Esophagus squamous epithelium (tissue), 5 donors: ENCODE measurements at places on chromosomes 1 and 21.

DNA sequence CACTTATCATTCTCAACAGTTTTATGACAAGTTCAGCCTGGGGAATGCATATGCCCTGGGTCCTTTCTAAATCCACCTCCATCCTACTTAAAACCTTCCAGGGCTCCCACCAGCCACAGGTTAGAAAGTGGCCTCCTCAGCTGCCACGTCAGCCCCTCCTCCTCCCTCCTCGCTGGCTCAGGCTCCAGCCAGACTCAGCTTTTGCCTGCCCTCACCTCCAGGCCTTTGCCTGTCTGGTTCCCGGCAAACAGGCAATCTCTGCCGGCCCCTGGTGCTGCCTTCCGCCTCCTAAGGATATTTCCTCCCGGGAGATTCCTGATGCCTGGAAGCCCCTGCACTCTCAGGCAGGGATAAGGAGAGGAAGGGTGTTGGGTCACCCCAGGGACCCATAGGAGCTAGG, 9.5 kb downstream of the RHBG start:
- no peak for DNase-seq

DNA sequence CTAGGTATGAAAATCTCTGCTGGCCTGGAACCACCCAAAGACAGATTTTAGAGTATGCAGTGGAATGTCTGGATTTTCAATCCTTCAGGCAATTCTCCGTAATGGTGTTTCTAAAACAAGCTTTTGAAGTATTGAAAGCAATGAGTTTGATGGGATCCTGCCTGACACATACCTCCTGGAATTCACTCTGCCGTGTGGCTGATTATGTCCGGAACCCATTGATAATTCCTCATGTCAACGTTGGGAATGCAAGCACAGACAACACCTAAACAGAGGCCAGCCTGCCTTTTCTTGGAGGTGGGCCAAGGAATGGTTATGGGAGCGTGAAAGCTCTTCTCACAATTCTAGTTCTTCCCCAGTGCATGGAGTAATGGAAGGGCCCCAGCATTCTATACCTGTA, 168.9 kb upstream of the HMCN1 start:
- no peak for DNase-seq

DNA sequence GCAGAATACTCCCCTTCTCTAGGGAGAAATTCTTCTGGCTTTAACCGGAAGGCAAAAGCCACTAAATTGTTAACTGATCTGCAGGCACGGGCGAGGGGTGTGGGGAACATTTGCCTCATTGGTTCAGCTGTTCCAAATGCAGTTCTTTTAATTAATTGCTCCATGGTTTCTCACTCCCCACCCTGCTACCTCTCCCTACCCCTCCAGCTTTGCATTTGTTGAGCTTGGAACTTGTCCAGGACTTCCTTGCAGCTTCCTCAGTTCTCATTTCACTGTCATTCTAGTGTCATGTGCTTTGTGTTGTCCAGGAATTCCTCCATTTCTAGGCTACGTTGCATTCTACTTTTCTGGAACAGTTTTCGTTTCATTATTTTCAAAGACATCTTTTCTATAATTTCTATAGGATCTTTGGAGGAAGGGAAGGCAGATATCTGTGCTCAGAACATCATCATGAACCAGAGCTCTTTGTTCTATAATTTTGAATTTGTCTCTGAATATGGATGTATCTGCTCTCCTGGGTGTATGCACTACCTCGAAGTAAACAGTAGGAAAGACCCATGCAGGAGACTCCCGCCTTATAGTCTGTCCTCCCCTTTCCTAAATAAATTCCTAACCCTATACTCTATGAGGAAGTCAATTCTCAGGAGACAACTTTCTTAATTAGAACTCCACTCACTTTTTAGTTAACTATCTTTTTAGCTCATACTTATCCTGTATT, 132.4 kb upstream of the LMO4 start:
- DNase-seq: no peak

DNA sequence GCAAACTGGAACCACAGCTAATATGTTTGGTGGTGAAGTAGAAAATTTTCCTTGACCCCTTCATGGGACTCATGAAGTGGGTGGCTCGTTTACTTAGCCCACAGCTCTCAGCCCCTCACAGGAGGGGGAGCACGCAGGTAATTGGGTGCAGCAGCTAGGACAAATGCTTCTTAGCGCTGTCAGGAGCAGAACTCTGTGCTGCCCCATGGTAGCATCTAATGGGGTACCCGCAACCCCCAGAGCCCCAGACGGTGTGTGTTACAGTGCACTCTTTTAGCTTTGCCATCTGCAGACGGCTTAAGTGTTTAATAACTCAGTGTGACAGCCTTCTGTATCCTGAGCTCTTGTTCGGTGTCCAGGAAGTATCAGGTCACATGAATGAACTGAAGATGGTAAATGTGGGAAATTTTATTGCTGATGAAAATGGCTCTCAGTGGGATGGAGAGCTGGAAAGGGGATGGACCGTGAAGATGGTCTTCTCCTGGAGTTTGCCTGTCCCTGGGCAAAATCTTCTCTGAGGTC, 189.6 kb upstream of the ZRANB2 start:
- DNase-seq: no peak

DNA sequence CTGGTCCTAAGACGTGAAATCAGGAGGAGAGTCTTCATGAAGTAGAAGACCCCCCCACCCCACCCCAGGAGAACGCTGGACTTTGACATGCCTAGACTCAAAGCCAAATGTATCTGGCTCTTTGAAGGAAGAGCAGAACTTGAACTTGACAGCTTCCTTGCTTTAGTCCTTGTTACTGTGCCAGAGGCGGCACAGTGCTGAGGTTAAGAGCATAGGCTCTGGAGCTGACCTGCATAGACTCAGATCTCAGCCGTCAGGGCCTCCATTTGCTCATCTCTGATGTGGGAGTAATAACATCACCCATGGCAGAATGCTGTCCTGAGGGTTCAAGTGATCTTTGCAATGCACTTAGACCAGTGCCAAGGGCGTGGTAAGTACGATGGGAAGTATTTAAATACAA, 39.0 kb downstream of the COL6A1 start:
- DNase-seq: no peak

DNA sequence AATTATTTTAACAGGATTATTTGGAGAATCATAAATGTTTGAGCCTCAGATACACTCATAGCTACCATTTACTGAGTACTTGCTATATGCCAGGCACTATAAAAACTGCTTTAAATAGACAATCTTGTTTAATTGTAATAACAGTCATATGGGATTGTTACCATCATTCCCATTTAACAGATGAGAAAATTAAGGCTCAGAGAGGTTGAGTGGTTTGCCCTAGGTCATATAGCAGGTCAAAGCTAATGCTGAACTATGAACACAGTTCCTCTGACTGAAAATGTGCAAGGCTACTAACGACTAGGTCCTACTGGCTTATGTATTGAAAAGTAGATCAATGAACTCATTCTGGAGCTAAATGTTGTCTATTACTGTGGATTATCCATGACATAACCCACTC, 63.4 kb downstream of the DDR2 start:
- DNase-seq: no peak

DNA sequence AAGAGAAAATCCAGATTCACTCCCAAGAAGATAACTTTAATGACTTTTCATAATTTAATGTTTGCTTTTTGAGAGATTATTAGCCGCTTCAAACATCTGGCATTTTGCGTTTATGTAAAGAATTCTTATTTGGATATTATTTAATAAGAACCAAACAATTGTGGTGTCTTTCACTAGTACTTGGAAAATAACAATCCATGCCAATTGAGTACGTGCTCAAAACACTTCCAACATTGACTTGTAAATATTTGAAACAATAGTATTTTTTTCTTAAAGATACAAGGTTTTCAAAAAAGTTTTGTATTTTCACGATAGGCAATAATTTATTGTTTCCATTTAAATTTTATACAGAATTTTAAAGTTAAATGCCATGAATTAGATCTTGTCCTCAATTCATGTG, 498.7 kb downstream of the AMY1C start:
- no peak for DNase-seq

GRCh38 chr1:234260578-234260977, 112.7 kb upstream of the COA6 start:
- no peak for DNase-seq

DNA sequence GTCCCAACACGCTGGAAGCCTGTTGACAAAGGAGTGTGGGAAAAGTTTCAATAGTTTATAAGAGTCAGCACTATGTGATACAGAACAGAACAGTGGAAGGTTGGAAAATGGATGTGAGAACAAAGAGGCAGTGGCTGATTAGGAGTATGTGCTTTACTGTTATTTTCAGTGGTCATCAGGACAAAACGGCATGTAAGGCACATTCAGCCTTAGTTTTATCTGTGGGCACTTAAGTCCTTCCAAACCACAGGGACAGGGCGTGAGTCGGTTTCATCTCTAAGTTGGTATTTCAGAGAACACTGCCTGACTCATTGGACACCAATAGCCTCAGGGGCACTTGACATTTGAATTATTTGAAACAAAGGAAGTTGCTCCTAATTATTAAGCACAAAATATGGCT, 306.9 kb downstream of the ASTN1 start:
- no peak for DNase-seq

- DNase-seq: no peak
Measured at GRCh38 chr1:192564099-192564498, 11.5 kb upstream of the RGS1 start.

GRCh38 chr1:82893712-82894470, 1093.2 kb downstream of the ADGRL2 start:
- DNase-seq: no peak

DNA sequence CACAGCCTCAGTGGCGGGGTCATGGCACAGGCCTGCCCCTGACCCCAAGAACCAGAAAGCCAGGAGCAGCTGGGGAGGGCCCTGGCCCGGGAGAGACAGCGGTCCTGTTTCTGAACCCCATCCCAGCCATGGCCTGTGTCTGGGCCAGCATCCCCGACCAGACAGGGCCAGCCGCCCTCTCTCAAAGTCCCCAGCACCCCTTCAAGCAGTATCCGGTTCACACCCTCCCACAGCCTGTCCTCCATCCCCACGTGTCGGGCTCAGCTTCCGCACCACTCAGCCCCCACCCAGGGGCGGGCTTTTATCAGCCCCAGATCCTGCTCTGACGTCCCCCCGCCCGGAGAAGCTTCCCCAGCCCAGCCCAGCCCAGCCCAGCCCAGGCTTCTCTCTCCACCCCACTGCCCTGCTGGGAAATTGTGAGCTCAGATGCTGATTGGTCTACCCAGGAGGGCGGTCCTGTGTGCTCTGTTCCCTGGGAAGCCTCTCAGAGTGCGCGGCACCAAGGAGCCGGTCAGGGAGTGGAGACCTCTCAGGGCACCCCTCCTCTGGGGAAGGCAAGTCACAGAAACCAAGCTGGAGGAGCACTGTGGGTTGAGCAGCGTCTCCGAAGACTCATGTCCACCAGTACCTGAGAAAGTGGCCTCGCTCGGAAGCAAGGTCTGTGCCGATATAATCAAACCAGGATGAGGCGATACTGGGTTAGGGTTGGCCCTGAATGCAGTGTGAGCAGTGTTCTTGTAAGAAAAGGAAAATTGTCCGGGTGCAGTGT, 4.7 kb upstream of the FAAP20 start:
- DNase-seq: no peak

DNA sequence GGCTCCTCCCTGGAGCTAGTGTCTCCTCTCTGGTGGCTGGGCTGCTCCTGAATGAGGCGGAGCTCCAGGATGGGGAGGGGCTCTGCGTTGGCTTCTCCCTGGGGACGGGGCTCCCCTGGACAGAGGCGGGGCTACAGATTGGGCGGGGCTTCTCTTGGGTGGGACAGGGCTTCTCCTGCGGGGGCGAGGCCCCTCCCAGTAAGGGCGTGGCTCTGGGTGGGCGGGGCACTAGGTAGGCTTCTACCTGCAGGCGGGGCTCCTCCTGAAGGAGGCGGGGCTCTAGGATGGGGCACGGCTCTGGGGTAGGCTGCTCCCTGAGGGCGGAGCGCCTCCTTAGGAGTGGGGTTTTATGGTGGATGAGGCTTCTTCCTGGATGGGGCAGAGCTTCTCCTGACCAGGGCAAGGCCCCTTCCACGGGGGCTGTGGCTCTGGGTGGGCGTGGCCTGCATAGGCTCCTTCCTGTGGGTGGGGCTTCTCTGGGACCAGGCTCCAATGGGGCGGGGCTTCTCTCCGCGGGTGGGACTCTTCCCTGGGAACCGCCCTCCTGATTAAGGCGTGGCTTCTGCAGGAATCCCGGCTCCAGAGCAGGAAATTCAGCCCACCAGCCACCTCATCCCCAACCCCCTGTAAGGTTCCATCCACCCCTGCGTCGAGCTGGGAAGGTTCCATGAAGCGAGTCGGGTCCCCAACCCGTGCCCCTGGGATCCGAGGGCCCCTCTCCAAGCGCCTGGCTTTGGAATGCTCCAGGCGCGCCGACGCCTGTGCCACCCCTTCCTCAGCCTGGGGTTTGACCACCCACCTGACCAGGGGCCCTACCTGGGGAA, 22.7 kb upstream of the ARF1 start:
- no peak for DNase-seq

DNA sequence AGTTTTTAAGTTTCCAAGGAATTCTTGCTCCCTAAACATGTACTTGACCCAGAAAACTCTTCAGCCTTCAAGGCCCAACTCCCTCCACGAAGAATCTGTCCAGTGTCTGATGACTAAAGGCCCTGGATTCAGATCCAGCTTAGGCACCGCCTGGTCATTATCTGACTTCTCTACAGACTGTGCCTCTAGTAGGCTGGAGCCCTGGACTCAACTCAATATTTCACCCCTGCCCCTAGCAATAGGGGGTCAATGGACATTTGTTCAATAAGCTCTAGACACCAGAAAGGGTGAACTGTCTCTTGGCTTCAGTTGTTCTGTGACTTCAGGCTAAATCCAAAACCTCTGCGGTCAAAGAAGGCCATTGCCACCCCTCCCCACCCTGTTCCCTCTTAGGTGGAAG, 34.5 kb downstream of the NUAK2 start:
- DNase-seq: no peak

- no peak for DNase-seq
Measured at GRCh38 chr1:9212735-9213134, 21.8 kb upstream of the H6PD start.

GRCh38 chr1:111110197-111110899, 29.5 kb downstream of the DRAM2 start:
- no peak for DNase-seq

DNA sequence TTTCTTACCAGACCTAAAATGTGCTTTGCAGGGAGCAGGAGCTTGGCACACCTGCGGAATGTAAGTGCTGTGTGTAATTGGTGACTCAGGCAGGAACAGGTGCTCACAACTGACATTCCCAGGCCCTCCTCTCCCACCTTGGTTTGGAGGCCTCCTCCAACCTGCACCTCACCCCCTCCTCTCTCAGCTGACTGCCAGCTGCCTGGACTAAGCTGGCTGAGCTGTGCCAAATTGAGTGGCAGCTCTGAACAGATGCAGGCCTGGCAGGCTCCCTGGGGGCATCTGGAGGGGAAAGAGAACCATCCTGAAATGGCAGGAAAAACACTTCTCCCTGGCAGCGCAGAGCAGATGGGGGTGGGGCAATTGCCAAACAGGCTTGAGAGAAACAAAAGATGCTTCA, 91.7 kb upstream of the PGBD5 start:
- DNase-seq: no peak

- DNase-seq: no peak
Measured at GRCh38 chr1:155888481-155888880, 22.7 kb downstream of the RIT1 start.
